HCEC 1CT (cell line): ENCODE measurements at places on chromosomes 16 and 17.

- DNase-seq, result peak; percentile 38
Measured at GRCh38 chr17:50348522-50349242, 2.8 kb downstream of the XYLT2 start.

GRCh38 chr16:52473096-52473495 is 73.8 kb downstream of the TOX3 start:
- DNase-seq, result no peak

- DNase-seq, result no peak
Measured at GRCh38 chr17:78001182-78001581, 42.7 kb downstream of the TNRC6C start.

DNA sequence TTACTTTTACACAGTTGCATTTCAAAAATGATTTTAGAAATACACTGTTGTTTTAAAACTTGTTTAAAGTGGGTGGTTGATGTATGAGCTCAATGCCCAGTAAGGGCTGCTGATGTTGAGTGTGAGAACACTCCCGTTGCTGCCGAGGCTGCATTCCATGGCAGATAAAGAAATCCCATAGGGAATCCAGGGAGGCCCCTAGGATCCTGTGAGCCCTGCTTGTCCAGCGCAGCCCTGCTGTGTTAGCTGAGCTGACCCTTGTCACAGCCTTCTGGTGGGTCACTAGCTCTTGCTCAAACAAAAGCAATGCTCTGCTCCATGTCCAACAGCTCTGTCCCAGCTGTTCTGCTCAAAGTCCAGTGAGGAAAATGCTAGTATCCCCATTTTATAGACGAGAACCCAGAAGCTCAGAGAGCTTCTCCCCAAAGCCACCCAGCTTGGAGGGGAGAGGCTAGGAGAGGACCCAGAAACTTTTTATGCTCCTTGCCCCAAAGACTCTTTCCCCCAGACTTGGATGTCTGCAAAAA is 18.6 kb upstream of the COL1A1 start:
- DNase-seq, result peak; percentile 39

DNA sequence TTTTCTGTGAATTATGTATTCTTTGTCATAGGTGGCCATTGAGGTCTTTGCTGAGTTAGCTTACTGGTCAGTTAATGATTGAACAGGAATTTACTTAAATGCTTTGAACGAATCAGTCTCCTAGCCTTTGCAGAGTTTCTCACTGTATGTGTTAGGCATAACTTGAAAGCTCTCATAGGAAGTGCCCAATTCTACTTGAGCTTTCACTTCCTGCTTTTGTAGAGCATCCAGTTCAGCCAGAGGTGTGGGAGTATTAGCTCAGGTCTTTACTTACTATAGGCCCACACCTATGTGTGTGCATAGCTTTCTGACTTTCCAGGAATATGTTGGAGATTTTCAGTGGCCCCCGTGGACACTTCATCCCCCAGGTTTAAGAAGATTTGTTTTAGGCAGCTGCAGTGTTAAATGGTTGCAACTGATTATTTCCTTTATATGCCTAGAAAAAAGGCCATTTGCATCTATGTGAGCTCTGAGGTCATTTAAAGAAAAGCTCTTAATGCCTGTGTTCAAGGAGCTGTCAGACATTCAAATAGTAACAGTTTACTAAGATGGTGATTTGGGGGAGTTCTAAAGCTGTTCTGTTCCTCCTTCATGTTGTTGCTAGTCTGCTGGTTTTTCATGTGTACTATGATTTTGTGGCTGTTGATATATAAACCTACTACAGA is 62.3 kb downstream of the PHKB start:
- no peak for DNase-seq

DNA sequence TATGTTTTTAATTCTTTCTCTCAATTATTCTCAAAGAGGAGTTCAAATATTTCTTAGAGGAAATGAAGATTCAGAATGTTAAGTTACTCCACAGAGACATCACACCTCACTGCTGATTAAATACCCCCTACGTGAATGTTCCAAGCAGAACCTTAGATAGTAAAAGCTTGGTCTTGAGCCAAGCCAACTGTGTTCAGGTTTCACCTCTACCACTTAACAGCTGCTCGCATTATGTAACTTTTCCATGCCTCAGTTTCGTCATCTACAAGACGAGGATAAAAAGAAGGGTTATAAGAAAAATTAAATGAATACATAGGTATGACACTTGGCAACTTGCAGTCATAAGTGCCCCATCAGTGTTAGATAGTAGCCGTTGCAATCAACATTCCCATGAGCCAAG is 356.2 kb downstream of the RBFOX1 start:
- no peak for DNase-seq

GRCh38 chr17:48520631-48521079 is 10.2 kb downstream of the HOXB1 start:
- DNase-seq, result no peak

DNA sequence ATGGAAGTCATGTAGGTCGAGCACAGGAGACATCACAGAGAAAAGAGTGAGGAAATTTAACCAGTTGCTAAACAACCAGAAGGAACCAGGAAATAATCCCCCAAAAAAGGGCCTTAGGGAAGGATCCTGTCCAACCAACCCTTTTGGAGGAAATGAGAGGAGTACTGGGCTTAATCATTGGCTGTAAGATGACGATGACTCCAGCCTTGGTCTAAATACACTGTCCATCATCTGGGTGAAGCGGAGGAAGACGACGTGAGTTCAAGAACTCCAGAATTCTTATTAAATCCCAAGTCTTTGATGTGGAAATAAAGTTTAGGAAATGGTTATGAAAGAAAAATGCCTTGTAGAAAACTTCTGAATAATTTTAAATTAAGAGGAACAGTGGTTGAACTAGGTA is 11.5 kb upstream of the ALOX15 start:
- DNase-seq, result no peak

DNA sequence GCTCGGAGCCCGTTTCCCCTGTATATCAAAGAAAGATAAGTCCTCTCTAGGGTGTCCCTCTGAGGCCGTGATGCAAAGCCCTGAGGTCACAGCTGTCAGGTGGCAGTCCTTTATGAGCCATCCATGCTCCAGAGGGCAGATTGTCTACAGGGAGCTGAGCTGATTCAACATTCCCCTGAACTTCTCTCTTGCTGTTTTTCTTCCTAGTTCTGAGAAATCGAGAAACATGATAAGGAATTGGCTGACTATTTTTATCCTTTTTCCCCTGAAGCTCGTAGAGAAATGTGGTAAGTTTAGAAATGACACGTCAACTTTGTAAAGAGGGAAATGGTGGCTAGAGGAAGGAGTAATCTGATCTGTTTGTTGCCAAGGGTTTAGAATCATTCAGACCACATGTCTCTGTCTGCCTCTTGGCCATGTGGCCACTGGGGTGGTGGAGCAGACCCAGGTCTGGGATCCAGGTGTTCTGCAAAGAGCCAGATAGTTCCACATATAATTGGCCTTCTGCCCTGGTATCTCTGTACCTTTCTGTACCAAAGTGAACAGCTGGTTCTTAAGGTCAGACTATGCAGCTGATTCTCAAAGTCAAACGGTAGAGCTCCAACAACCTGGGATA is 3.5 kb downstream of the CTNS start:
- DNase-seq, result no peak

DNA sequence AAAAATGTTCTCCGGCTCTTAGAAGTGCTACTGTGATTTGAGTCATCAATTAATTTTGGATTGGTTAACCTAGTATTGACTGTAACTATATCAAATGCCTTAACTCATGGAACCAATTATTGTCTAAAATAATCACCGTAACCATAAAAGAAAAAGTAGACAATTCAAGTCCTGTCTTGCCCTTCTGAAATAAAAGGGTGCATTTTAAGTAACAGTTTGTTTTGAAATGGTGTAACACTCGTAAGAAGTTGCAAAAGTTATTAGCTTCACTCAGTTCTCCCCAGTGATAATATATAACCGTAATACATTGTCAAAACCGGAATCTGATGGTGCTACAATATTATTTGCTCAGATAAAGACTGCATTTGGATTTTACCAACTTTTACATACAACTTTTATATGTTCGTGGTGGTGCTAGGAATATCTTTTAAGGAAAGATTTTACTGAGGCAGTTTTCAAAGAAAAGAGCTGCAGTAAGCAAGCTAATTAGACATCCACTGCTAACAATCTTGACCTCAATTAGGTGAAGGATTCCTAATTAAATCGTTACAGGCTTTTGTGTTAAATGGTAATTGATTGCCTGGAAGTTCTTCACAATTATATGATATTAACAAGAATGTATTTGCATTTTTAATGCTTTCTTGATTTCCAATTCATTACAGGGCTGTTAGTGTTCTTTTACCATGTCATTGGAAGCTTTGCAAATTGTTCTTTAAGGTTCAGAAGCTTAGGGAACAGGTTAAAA is 413.1 kb upstream of the MON1B start:
- no peak for DNase-seq

GRCh38 chr17:66260688-66261087 is 31.5 kb upstream of the APOH start:
- no peak for DNase-seq

DNA sequence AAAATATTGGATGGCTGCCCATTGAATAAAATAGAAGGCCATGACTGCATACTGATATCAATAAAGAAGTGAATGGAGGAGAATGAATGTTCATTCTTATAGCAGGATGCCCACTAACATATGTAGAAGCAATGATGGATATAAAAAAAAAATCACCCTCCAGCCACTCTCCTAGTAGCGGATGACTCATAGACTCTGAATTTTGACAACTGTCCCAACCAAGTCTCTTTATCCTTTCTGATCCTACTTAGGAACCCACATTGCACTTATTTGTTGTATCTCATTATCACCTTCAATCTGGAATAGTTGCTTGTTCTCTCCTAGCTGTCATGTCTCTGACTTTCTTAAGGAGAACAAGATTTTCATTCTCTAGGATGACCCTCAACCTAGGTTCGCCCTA is 429.9 kb downstream of the HS3ST3B1 start:
- DNase-seq, result no peak

DNA sequence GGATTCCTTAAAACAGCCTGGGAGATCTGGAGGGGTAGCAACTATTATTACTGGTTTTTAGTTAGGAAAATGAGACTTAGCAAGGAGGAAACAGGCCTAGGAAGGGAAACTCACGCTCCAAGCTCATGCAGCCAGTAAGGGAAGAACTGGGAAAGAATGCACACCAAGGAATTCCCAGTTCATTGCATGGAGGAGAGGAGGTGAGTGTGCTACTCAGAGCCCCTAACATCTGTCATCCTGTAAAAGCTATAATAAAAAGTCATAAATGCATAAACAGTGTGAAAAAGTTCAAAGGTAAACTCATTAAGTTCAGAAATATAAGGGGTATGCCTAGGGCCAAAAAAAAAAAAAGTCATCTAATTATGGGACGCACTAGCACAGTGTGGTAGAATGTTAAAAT is 25.9 kb downstream of the TMEM98 start:
- DNase-seq, result no peak

- no peak for DNase-seq
Measured at GRCh38 chr17:19549746-19550623, 16.3 kb downstream of the SLC47A1 start.

- no peak for DNase-seq
Measured at GRCh38 chr17:81306491-81306890, 11.4 kb upstream of the SLC38A10 start.

DNA sequence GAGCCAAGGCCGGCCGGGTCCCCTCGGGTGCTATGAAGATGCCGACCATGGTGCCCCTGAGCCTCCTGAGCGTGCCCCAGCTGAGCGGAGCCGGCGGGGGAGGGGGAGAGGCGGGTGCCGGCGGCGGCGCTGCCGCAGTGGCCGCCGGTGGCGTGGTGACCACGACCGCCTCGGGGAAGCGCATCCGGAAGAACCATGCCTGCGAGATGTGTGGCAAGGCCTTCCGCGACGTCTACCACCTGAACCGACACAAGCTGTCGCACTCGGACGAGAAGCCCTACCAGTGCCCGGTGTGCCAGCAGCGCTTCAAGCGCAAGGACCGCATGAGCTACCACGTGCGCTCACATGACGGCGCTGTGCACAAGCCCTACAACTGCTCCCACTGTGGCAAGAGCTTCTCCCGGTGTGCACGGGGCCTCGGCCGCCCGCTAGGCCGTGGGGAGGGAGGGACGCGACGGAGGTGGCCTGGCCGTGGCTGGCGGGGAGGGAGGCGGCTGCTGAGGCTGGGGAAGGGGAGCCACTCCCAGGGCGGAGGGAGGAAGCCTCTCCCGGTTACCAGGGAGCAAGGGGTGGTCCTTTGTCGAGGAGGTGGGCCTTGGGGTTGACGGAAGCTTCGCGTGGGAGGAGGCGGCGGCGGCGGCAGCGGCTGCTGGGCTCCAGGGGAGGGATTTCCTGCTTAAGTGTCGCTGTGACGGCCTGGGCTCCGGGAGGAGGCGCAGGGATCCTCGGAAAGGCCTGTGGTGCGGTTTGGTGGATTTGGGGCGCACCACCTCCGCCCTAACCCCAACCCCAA is 1.3 kb downstream of the MAZ start:
- DNase-seq, result peak; percentile 89

DNA sequence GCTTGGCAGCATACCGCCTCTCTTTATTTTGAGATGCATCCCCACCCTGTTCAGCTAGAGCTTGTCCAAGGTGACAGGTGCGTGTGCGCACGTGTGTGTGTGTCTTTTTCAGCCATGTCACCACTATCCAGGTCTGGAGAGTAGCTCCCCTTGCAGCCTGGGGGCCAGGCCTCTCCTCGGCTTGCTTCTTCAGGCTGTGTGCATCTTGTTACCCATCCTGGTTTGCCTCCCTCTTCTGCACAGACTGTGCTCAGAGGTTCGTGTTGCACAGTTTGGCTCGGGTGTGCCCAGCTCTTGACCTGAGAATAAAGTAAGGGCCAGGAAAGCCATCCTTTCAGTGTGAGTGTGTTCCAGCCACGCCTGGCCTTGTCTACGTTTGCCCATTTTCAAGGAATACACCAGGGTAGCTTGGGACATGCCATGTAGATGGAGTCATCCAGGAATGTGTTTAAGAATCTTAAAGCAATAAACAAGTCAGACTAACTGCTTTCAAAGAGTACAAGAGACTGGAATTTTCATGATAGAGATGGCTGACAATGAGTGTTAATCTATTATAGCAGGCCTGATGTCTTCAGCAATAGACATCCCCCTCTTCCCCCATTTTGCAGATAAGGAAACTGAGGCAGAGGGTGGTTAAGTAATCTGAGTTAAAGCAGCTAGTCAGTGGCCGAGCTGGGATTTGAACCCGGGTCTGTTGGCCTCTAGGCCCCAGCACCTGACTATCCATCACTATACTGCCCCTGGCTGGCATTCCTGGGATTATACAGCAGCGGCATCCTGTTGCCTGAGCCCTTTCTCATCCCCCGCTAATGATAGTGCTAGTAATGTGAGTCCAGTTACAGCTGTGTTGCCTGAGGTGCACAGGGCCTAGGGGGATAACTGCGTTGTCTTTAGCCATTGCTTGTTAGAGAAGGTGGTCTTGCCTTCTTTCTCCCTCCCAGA is 77.9 kb downstream of the KSR1 start:
- DNase-seq, result peak; percentile 71

DNA sequence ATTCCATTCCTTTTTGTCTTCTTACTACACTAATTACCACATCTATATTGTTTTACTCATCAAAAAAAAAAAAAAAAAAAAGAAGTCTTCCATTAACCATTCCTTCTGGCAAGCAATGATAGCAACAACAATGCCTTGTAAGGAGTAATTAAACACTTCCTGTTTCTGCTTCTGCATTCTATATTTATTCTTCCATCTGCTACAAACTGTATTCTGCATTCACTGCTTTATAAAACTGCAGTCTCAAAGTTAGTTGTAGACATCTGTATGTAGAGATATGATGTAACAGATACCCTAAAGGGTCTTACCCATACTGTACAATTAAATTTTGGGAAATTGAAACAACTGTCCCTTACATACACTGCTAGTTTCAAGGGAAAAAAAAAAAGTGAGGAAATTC is 28.7 kb upstream of the ABCA6 start:
- no peak for DNase-seq
